NT2/D1 (cell line): ENCODE measurements at places on chromosomes 5 and 9.

DNA sequence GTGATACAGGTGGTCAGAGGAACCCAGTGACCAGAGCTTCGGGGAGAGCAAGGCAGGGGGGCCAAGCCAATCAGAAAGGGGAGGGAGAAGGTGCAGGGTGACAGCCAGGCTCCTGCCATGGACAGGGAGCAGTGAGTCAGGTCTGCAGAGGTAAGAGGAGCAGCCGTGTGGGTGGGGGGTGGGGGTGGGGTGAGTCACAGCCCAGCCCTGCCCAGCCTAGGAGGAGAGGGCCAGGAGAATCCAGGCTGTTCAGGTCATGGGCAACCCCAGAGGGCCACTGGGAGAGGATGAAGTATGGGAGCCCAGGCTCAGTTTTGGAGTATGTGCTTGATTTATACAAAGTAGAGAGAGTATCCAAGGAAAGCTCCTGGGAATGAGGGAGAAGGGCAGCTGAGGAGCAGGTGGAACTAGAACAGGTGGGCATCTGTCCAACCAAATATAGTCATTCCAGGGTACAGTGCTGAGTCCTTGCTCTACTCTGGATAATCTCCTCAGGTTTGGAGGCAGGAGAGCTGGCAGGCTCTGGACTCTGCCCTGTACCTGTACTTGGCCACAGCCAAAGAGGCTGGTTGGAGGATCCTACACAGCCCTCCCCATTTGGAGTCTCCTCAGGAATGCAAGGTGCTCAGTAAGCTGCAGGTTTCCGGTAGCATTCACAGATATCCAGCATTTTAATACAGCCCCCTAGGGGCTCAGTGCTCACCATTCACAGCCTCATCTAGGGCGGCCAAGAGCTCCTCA, 1.6 kb downstream of the HBEGF start:
- DNase-seq = no peak

DNA sequence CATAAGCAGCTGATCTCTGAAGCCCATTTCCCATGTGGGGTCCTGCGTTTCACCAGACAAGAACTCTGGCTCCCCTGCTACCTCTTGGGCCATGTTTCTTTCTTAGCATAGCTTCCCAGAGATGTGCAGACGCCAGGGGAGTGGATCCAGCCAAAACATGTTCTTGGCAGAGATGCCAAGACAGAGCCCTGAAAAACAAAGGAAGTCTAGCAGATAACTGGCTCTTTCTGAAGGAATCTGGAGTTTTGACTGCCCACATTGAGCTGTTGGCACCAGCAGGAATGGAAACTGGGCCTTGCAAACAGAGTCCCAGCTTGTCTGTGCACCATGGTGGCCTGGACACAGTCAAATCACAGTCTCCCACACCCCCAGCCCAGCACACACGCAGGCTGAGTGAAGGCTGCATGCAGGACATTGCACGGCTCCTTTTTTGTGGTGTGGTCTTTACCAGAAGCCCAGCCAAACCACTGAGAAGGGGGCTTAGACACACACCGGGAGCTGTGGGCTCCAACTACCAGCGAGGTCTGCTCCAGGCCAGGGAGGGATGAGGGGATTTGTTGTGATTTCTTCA, 114.7 kb downstream of the SNX18 start:
- no peak for DNase-seq

DNA sequence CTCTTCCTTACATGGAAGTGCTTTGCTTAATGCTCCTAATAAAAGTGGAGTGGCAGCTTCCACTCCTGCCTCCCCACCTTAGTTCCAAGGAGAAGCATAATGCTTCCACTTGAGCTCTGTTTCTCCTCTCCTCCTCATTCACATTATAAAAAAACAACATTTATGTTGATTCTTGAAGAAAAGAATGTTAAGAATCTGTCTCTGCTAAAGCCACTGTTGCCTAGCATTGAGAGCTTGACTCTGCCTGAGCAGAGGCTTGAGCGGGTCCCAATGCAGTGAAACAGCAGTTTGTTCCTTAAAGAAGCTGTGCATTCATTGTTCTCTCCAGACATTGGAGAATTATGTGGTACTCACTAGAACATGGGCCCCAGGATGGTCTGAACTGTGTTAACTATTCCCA, 101.5 kb upstream of the GHR start:
- DNase-seq = peak; percentile 16

- no peak for DNase-seq
Observed at GRCh38 chr5:180006141-180006540, 65.4 kb downstream of the RNF130 start.

GRCh38 chr5:115583474-115583873, 18.8 kb downstream of the TICAM2 start:
- no peak for DNase-seq

GRCh38 chr9:114225561-114226212, 70.3 kb downstream of the COL27A1 start:
- no peak for DNase-seq

DNA sequence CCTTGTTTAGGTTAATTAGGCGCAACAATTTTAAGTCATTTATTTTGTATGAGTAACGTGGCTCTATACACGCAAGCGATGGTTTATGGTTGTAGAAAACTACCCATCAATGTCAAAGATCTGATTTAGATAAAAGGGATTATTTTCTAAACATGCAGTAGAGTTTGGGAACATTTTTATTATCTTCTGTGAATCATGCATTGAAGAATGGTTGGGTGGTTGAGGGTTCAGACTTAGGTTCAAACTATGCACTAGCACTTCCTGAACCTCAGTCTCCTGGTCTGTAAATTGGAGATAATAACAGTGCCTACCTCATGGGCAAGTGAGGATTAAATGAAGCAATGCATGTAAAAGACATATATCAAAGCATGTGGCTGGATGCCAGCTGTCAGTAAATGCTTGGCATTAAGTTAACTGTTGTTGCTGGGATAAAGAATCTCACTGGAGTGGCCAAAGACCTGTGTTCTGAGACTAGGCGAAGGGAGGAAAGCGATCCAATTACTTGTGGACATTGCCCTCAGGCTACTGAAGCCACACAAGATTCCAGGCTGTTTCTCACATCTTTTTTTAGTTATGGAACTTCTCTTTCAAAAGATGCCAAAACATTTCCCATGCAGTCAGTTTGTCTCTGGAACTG, 1.1 kb upstream of the OTULINL start:
- no peak for DNase-seq

GRCh38 chr5:140049205-140049604, 6.1 kb upstream of the NRG2 start:
- DNase-seq = no peak

DNA sequence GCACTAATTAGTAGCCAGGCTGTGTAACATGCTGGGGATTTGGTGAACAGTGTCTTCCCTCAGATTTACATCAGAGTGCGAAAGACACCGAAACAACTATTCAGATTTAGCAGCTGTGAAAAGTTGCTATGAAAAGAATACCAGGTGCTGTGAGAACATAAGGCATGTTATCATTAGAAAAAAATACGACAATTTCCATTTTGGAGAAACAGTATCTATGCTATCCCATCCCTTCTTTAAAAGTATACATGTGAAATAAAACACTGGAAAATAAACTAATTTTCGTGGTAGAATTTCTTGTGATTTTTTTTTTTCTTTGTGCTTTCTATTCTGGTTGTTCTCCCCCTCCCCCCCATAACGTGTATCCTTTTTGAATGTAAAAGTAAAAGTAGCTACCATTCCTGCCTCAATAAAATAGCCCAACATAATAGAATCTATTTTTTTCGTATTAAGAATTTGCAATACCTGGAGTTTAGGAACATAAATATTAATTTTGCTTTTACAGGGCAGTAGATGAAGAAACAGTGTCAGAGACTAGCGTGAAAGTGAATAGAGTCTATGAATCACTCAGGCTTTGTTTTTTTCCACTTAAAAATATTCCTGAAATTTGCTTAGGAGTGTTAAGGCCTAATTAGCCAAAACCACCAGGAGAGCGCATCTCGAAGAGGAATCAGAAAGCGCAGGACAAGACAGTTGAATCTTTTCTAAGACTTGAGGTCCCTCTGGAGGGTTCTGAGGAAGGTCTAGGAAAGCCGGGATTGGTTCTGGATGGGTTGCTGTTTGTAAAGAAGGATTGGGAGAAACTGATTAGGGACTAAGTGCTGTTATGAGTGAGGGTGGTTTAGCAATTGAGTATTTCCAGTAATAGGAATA, 813 bp upstream of the SLU7 start:
- no peak for DNase-seq

DNA sequence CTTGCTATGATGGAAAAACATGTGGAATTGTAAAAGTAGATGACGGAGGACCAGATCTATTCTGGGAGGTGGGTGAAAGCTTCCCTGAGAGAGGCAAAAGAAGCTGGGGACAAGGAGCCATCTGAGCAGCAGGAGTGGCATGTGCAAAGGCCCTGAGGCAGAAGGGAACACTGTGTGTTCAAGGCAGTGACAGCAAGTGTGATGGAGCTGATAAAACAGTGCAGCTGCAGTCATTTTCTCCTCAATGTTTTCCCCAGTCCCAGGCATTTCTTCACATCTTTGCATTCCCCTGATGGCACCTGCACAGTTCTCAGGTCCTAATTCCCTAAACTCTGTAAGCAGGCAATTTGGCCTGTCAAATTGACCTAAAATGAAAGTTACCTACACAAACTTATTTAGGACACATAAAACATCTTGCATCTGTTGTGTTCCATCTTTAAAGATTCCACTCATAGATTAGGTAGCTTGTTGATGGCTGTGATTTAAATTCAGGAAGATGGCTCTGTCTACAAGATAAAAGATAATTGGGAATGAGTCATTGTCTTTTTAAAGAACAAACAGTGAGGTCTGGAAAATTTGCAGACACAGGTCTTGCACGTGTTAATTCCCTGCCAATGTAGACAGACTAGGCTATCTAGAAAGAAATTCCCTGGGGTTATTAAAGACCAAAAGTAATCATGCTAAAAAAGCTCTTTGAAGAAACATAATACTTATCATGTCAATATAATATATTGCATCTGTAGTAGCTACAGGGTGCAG, 289.6 kb upstream of the SGCD start:
- DNase-seq = no peak

DNA sequence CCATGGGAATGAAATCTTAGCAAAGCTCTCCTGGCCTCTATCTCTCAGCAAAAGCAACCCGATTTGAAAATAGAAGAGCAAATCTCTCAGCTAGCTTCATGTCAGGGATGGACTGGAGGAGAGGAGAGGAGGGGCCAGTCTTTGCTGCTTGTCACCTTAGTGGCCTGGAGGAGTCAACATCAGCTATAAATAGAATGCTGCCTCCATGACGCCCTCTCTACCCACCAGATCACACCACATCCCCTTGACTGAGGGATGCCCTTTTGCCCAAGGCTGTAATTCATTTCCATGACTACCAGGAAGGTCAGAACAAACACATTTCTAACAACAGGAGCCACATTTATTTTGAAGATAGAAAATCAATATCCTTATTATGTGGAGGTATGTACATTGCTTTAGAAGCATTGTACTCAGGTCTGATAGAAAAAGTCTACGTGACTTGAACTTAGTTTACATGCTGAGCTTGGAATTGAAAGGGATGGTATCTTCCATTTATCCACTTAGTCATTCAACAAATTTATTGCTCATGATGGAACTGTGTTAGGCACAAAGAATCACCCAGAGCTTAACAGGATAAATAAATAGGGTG, 92.4 kb upstream of the LIFR start:
- DNase-seq = no peak

GRCh38 chr5:127941646-127942045, 141.9 kb upstream of the SLC12A2 start:
- DNase-seq = no peak

- no peak for DNase-seq
Observed at GRCh38 chr9:111162026-111162425, 123.8 kb upstream of the LPAR1 start.
